ENCODE measurements at places on chromosomes 2 and 18.

- no peak for DNase-seq
These were observed 66.4 kb downstream of the CYB5A start for GRCh38 chr18:74225193-74225840.

GRCh38 chr2:127594116-127594591 lies 51.8 kb upstream of the GPR17 start:
- DNase-seq = no peak

DNA sequence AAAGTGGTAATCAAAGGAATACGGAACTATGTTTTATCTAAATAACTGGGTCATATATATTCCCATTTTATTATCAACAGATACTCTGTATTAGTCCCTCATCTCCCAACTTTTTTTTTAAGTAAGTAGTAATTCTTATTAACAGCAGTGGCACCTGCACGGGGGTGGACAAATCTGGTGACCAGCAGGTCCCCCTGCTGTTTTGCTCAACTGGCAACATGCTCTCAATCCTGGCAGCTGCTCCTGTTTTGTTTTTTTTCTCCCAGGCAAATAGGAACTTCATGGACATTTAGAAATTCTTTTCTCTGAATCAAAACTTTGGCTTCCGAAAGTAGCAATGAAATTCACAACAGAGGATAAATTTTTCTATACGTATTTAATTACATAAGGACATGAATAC lies 193.5 kb downstream of the SS18 start:
- DNase-seq = no peak

- no peak for DNase-seq
These were observed 156.1 kb upstream of the TRIB2 start for GRCh38 chr2:12560618-12561017.

DNA sequence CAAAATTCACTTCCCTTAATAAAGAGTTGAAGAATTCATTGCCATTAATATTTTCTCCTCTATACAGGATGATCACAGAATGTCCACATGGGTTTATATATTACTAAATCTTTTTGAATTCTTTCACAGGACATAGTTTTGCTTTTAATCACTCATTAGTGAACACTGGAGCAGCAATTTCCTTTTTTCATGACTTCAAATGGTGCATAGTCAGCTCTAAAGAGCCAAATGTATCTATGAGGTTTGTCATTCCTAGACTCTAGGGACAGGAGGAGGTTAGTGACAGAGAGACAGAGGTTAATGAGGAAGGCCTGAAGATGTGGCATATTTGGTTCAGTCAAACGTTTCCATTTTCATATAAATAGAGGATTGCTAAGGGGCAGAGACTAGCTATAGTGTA lies 111.8 kb downstream of the FSHR start:
- DNase-seq = no peak

DNA sequence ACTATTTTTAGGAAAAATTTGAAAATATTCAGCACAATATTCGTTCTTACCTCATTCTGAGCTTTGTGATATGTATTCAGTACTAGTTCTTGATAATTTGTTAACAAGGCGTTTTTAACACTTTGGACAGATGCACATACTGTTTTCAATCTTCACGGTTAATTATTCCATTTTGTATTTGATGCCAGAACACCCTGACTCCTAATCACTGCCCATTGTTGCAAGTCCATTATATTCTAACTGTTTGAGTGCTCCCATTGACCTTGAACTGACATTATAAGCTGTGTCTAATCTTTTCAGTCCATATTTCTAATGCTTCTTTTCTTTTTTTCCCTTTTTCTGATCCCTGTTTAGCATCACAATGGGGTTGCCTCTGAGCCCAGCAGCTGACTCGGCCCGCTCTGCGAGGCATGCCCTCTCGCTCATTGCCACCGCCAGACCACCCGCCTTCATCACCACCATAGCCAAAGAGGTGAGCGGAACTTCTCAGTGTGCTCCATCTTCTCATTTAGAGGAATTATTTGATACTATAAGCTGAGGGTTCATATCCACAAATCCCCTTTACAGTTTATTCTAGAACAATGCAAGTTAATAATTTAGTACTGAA lies 211.3 kb upstream of the BOD1L2 start:
- no peak for DNase-seq

DNA sequence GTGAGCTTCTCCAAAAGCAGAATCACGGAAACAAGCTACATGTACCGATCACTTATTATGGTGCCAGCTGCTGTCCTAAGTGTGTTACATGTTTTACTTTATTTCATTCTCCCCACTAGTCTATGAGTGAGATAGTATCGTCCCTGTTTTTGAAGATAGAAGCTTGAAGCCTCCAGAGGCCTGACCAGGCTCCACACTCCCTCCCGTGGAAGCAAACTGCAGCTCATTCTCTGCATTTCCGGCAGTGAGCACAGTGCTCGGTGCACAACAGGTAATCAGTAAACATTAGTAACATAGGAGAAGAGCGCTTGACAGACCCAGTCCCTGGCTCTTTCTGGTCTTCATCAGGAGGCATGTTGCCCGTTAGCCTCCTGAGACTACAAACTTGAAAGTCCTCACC lies 72.9 kb downstream of the ZBTB7C start:
- DNase-seq = no peak

Data from HT1080 (cell line).